ENCODE measurements at places on chromosomes 2 and 18.

DNA sequence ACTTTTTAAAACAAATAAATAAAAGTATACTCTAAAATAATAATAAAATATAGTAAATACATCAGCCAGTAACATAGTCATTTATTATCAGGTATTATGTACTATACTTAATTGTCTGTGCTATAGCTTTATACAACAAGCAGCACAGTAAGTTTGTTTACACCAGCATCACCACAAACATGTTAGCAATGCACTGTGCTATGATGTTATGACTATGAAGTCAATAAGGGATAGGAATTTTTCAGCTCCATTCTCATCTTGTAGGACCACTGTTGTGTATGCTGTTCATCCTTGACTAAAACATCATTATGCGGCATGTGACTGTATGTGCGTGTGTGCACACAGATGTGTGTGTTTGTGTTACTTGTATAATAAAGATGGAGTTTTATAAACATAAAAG is 137.5 kb downstream of the LYPD6B start:
- DNase-seq: no peak

GRCh38 chr2:112959109-112959812 is 18.5 kb upstream of the IL36G start:
- DNase-seq: no peak

DNA sequence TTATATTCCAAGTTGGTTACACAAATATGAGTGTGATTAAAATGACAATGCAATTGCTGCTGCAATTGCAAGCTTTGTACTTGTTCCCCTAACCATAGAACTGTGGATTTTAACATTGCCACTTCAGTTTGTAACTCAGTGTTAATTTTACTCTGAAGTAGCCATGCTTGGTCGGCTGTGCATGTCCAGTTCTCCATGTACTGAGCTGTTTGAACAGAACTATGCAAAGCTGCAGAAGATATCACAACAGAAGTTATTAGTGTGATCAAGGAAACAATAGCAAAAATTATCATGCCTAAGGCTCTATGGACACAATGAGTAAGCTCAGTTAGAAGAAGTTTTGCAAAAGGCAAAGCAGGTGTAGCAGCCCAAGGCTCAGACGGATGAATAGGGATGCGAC is 45.3 kb downstream of the CXCR4 start:
- DNase-seq: no peak

- no peak for DNase-seq
These were observed 92.7 kb upstream of the ASAP2 start for GRCh38 chr2:9113916-9114315.

- DNase-seq: no peak
These were observed 112.8 kb downstream of the PRELID3A start for GRCh38 chr18:12520442-12520992.

- DNase-seq: no peak
These were observed 50.9 kb downstream of the KDM3A start for GRCh38 chr2:86492048-86492453.

GRCh38 chr2:211477537-211478275 is 921.3 kb downstream of the CPS1 start:
- no peak for DNase-seq

DNA sequence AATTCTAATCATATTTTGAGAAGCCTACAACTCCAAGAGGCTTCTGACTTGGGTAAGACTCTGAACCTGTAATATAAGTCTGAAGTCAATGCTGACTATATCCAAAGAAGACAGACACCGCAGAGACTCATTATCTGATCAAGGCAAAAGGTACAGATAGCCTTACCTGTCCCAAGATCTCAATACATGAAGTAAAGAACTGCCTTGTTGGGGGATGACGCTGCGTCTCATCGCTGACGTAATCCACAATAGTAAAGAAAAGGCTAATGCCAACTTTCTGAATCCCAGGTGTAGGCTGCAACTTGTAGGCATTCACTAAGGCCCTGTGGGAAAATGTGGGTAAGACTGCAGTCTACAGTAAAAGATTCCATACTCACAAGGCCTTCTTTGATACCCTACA is 62.1 kb downstream of the SIGLEC15 start:
- DNase-seq: no peak

- no peak for DNase-seq
These were observed 131.4 kb upstream of the MAPRE2 start for GRCh38 chr18:34909637-34910364.

GRCh38 chr18:13221869-13222855 is 3.6 kb downstream of the LDLRAD4 start:
- peak; percentile 43 for DNase-seq

DNA sequence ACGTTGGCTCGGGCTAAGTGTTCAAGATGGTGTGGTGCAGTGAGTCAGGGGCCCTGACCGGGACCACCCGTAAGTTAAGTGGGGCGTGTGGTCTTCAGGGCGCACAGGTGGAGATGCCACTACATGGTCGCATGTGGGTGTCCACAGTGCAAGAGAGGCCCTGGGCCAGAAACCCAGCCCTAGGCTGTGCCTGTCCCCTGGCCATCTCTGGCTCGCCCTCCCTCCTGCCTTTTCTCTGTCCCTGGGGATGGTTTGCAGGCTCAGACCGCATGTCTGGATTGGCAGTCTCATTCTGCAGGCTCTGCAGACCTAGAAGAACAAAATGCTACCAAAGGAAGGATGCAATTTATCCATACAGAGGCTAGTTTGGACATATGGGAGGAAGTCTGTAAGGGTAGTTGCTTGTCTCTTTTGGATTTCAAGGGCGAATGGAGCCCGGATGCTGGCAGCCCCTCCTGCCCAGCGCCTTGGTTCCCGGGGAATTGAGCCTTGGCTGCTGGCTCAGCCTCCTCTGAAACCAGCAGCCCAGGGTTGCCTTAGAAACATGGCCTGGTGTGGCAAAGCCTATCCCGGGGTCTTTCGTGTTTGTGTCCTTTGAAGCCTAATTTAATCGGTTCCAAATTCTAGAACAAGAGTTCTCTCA is 417.5 kb upstream of the HS6ST1 start:
- no peak for DNase-seq

- no peak for DNase-seq
These were observed 7.3 kb upstream of the CETN1 start for GRCh38 chr18:572831-573289.

GRCh38 chr2:204545861-204546735 is 823 bp downstream of the PARD3B start:
- no peak for DNase-seq

- no peak for DNase-seq
These were observed 156.4 kb downstream of the AQP4 start for GRCh38 chr18:26708806-26709716.

GRCh38 chr2:130302164-130302886 is 40.4 kb upstream of the IMP4 start:
- no peak for DNase-seq

- DNase-seq: no peak
These were observed 162.5 kb upstream of the SETBP1 start for GRCh38 chr18:44518091-44518615.

DNA sequence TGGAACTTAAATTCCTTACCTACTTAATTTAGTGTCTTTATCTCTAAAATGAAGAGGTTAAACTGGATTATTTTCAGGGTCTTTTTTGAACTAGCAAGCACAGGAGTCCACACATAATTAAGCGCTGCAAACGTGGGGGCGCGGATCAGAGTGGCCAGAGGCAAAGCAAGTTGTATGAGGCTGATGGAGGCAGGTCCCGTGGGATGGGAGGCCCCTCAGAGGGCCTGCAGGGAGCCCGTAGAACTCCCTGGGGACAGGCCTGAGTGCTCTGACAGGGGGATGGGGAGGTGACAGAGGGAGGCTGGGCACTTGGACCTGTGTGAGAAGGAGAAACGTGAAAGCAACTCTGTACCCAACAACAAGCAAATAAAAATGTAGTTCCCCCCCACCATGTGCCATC is 177.8 kb downstream of the ACKR3 start:
- DNase-seq: no peak

DNA sequence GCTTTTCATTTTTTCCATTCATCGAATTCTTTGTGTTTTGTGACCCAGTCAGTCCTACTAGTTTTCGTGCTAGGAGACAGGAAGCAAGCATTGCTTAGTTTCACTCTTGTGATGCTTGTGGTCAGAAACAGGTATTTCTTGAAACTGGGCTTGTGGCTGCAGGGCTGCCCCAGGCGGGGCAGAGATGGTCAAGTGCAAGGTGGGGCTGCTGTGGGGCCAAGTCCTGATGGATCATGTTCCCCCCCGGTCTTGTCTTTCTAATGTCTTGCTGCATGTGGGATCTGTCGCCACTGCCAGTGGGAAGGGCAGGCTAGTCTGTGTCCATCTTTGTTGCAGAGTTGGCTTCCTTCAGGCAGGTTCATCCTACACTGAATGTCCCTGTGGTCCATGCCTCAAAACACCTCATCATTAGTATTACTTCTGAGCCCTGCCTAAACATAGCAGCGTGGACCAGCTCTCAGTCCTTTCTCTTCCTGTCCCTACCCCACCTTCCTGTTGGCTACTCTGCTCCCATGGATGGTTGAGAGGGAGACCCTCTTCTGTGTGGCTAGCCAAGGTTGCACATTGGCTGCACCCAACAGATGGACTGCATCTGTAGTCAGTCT is 38.7 kb downstream of the INPP4A start:
- no peak for DNase-seq

DNA sequence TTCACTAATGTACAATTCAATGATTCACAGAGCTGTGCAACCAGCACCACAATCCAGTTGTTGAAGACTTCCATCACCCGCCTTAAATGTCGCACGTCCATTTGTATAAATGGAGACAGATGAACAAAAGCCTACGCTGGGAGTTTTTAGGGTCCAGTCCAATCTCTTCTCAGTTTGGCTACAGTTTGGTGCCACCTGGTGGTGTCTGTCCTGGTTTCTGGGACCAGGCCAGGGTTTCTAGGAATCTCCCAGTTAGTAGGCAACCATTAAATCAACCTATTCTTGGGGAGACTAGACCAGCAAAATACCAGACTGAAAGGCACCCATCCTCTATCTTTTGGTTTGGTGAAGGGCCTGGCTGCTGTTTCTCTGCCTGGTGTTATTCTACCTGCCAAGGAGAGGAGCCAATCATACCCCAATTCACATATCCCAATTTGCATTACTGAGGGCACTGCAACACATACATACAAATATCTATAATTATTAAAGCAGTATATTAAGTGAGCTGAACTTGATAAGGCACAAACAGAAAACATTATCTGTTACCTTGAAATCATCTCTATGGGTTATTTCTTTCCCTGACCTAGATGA is 3.2 kb upstream of the DDX1 start:
- DNase-seq: no peak

- DNase-seq: no peak
These were observed 138.4 kb downstream of the FAM210A start for GRCh38 chr18:13587937-13588336.

DNA sequence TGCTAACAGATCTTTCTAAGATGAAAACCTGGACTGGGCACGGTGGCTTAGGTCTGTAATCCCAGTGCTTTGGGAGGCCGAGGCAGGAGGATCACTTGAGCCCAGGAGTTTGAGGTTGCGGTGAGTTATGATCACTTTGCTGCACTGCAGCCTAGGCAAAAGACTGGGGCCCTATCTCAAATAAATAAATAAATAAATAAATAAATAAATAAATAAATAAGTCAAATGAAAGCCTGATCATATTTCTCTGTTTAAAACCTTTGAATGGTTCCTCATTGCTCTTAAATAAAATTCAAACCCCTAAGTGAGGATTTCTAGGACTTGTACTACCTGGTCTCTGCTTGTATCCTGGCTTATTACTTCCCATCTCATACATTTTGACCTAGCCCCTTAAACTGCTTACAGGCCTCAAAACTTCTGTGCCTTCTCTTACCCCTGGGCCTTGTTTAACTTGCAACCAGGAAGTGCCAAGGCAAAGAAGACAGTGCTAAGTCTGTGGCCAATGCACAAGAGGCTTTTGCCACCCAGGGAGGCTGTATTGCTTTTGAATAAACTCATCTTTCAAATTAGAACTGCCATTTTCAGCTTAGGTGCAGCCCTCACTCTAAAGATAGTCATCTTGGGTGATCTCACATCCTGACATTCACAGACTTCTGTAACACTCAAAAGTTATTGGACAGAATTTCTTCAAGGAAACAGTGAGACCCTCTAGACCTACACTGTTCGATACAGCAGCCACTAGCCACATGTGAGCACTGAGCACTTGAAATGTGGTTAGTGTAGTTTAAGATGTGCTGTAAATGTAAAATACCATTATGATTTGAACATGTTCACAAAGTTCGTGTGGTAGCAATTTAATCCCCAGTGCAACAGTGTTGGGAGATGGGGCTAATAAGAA is 73.7 kb downstream of the POLE4 start:
- DNase-seq: no peak

DNA sequence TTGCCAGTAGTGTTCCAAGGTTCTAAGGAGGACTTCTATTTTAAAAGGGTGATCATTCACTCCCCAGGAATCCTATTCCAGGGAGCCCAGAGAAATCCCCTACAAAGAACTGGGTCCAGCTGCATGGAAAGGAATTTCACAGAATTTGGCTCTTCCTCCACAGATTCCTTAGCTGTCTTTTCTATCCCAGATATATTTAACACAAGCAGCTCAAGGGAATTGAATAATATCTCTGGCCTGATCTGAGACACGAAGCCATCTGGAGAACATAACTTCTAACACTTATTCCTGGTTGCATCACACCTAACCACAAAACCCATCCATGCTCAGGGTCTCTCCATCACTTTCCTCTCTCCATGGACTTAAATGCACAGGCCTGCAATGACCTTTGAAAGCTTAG is 306.7 kb upstream of the ACVR2A start:
- DNase-seq: no peak

- no peak for DNase-seq
These were observed 22.3 kb downstream of the SNED1 start for GRCh38 chr2:241020629-241021190.

- DNase-seq: no peak
These were observed 505.4 kb upstream of the PIK3C3 start for GRCh38 chr18:41449612-41450011.

- DNase-seq: peak; percentile 87
These were observed 2.4 kb downstream of the PNKD start for GRCh38 chr2:218272531-218273212.

DNA sequence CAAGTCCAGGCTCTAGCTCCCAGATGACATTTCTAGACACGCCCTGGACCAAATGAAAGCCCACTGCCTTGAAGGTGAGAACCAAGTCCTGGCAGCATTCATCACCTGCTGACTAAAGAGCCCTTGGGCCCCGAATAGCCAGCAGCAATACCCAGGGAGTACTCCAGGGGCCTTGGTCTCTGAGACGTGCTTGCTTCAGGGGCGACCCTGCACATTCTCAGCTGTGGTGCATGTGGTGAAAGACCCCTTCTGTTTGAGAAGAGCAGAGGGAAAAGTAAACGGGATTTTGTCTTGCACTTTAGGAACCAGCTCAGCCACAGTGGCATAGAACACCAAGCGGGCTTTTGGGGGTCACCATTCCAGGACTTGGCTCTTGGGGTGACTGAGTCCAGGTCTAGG is 260.5 kb upstream of the MYT1L start:
- no peak for DNase-seq

GRCh38 chr18:61896757-61897156 is 4.0 kb upstream of the RNF152 start:
- no peak for DNase-seq

DNA sequence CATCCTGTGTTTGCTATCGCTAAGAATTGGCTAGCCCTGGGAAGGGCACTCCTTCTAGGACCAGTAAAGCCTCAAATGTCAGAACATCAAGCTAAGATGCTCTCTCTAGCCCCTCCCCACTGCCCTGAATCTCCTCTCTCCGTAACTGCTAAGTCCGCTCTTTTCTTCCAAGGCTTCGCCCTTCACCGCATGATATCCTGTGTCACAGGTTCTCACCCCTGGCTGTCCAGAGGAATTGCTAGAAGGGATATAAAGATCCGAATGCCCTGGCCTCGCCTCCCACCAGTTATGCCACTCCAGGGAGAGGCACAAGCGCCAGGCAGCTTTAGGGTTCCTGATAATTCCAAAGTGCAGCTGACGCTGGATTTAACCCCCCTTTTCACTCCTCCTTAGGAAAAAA is 17.1 kb upstream of the GPR45 start:
- DNase-seq: no peak

- DNase-seq: no peak
These were observed 240.8 kb downstream of the TCF4 start for GRCh38 chr18:55346961-55347740.
